ENCODE measurements at places on chromosomes 5 and 9.

DNA sequence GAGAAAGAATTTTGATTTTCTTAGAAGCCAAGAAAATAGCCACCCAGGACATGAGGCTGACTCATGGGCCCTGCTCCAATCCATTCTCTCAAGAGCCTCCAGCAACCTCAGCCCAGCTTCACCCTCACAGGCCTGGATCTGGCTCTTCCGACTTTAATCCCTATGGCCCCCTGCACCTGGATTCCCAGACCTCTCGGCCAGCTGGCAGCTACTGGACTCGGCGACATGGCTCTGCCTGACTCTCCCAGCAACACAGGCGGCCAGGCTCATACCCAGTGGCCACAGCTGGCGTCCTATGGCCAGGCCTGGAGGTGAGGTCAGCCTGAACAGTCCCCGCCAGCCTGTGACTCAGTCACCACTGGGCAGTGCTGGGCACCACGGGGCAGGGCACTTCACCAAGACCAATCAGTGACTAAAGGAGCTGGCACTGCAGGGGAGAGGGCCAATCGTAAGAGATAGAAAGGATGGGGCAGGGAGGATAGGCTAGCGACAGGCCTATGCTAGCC lies 6.2 kb upstream of the PDLIM4 start:
- DNase-seq, result no peak

GRCh38 chr5:16930496-16930895 lies 5.6 kb downstream of the MYO10 start:
- DNase-seq, result no peak

GRCh38 chr9:81227507-81228245 lies 461.7 kb downstream of the TLE1 start:
- DNase-seq, result no peak

GRCh38 chr5:35771839-35772238 lies 84.9 kb upstream of the IL7R start:
- DNase-seq, result no peak

DNA sequence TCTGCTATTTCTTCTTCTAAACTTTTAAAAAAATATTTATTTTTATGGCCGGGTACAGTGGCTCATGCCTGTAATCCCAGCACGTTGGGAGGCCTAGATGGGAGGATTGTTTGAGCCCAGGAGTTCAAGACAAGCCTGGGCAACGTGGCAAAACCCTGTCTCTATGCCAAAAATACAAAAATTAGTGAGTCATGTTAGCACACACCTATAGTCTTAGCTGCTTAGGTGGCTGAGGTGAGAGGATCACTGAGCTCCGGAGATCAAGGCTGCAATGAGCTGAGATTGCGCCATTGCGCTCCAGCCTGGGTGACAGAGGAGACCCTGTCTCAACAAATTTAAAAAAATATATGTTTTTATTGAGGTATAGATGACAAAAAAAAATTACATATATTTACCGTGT lies 5.6 kb downstream of the AP3S1 start:
- DNase-seq, result no peak

DNA sequence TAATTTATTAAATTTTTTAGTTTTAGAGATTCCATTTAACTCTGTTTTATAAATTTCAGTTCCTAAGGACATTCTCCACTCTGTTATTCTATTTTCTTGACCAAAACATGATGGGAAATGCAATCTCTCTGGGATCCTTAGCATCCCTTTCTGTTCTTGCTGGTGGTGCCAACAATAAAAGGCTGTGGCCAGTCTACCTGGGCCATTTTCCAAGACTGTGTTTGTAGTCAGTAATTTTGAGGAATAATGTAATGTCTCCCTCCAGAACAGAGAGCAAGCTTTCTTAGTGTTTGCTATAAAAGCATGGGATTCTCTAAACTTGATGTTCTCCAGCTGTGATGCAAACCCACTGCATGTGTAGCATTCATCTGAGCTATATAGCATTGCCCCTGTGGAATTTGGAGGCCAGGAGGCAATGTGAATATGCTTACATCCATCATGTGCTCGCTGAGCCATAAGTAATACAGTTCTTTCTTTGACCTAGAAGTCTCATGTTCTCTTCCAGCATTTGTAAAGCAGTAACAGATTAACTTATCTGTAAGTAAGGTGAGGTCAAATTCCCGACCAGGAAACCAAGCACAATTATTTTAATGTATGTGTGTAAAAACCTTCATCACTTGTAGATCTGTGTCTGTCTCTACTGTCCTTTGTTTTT lies 211.5 kb upstream of the TAS2R1 start:
- no peak for DNase-seq

GRCh38 chr5:110150199-110150598 lies 460.5 kb downstream of the MAN2A1 start:
- no peak for DNase-seq
